ENCODE measurements at places on chromosomes 4 and X. TPM values are rescaled to one million over a fixed set of nuclear protein-coding genes. Genes with fewer than 3 reads are reported as not detected.

DNA sequence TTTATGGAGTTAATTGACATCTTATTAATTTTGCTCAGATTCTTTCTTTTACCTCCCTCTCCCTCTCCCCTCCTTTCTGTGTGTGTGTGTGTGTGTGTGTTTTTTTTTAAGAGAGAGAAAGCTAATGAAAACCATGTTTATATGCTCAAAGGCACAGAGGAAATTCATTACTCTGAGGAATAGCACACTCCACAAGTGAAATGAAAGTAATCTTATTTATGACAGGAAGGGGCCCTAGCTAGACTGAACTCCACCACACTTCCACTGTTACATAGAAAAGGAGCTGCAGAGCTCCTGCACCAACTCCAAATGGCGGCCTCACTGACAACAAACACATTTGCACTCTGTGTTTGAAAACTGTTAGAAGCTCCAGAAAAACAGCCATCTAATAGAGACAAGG, 150.6 kb downstream of the RASL11B start:
- DNase-seq: no peak

ANXA10 gene
- total RNA-seq: not detected

DNA sequence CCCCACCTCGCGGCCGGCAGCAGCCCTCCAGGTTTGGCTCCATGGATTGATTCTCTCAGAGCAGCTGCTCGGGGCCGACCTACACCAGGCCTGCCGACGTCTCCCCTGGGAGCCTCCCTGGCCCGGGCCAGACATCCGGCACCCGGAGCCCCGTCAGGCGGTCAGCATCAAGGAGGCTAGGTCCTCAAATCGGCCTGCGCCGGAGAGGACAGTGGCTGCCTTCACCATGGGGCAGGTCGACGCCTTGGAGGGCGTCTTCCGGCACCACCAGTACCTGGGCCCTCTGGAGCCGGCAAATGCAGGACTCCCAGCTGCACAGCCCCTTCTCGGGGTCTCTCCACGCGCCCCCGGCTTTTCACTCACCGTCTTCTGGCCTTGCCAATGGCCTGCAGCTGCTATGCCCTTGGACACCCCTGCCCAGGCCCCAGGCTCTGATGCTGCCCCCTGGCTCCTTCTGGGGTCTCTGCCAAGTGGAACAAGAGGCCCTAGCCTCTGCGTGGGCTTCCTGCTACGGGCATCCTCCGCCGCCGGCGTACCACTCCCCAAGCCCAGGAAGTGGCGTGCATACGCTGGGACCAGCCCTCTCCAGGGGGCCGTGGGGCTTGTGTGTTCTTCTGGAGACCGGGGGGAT, 341.8 kb downstream of the MAGEB5 start:
- no peak for DNase-seq

SLC10A3 gene
- total RNA-seq: 47.0 TPM

- no peak for DNase-seq
These were observed 58.1 kb downstream of the PHEX start for GRCh38 chrX:22090181-22090580.

DNA sequence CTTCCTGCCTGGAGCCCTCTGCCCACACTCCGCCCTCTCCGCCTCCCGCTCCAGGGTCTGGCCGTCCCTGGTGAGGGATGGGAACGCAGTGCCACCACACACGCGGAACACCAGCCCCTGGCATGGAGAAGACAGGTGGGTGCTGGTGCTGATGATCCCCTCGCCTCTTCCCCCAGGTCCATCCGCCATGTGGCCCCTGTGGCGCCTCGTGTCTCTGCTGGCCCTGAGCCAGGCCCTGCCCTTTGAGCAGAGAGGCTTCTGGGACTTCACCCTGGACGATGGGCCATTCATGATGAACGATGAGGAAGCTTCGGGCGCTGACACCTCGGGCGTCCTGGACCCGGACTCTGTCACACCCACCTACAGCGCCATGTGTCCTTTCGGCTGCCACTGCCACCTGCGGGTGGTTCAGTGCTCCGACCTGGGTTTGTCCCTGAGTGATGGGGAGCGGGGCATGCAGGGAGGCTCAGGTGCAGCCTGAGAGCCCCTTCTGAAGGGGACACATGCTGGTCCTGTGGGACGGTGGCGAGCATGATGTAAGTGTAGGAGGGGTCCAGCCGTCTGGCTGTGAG, 9.8 kb downstream of the BGN start:
- DNase-seq: no peak

DNA sequence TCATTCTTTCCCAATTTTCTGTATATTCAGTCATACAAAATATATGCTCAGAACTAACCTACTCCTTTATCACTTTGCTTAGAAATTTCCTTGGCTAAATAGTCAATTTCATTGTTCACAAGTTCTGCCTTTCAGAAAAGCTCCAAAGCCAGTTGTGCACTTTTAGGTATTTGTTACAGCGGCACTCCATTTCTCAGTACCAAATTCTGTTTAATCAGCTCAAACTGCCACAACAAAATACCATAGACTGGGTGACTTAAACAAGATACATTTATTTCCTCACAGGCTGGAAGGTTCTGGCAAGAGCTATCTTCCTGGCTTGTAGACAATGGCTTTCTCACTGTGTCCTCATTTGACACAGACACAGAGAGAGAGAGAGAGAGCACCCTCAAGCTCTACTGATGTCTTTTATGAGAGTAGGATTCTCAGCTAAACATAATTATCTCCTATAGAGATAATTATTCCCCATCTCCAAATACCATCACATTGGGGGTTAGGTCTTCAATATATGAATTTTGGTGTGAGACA, 188.8 kb upstream of the FSTL5 start:
- no peak for DNase-seq

IQSEC2 gene
- total RNA-seq: 8.2 TPM

- DNase-seq: peak; percentile 48
These were observed 158.8 kb downstream of the RBMX2 start for GRCh38 chrX:130560544-130560943.

GRCh38 chr4:105651884-105652283, 56.6 kb downstream of the INTS12 start:
- peak; percentile 76 for DNase-seq

ATRX gene
- total RNA-seq: 66.2 TPM

DNA sequence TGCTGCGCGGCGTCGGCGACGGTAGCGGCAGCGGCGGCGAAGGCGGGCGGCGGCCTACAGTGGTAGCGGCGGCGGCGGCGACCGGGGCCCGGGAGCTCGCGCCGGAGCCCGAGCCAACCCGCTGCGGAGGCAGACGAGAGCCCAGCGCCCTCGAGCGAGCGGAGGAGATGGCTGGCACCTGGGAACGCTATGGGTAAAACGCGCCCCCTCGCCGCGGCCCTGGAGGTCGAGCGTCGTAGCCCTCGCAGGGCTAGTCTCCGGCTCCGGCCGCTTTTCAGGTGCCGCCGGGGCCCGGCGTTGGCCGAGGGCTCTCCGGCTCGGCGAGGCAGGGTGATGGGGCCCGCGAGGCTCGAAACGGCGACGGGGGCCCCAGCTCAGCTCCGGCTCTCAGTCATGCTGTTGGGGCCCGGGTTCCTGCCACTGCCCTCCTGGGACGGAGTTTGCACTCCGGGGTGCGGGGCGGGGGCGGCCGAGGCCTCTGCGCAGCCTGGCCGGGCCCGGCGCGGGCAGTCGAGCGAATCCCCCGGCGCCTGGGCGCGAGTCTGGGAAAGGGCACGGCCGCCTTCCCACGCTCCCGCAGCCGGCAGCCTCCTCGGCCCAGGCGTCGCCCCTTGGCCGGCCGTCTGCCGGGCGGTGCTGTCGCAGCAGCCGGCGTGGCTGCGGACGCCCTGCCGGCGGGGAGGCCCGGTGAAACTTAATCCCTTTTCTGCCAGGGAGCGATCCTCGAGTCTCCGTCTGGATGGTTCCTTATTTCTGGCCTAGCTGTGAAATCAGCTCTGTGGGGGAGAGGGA, 768 bp downstream of the MID2 start:
- no peak for DNase-seq

- DNase-seq: peak; percentile 95
These were observed 217.0 kb downstream of the BMPR1B start for GRCh38 chr4:94974773-94975172.

DNA sequence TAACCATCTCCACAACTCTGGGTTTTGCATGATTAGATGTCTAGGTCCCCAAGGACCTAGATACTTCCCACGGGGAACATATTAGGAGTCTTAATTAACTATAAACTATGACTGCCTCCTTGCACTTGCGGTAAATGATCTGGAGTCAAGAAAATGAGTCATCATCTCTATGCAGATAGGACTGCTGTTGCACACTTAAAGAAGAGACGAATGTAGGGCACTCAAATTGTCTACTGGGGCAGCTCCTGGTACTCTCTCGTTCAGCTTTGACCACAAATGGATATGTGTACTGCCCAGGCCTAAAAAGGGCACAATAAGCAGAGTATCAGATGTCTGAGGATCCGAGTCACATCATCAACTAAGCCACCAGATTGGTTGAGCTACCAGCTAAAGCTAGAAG, 1783.4 kb upstream of the AGA start:
- no peak for DNase-seq

DNA sequence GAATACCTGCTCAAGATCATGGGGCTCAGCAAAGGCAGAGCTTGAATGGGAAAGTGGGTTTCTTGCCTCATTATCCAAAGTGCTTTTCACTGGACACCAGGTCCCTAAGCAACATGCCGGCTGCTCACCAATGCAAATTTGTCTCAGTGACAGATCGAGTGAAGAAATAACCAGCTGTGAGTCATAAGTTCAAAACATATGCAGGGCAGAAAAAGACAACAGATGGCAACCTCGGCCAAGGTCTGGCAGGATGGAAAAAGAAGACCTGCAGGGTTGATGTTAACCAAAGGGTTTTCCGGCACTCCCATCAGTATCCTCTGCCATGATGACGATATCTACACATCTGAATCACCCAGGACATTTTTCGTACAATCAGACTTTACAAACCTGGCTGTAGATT, 124.1 kb downstream of the AFAP1 start:
- peak; percentile 53 for DNase-seq

DNA sequence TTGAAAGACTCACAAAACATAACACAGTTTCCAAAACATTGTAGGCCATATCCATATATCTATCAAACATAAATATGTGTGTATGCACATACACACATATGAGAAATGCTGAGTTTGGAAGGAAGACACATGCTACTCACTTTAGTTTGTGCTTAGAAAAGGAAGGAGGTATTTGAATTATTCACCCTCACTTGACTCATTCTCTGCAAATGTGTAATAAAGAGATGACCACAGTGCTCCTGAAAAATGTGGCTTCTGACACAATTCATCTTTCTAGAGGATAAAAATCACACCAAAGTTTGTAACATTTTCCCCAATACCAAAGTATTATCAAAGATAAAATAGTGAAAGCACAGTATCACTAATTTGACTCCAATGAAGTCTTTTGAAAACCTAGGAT, 950.1 kb downstream of the FAT4 start:
- DNase-seq: peak; percentile 42

DNA sequence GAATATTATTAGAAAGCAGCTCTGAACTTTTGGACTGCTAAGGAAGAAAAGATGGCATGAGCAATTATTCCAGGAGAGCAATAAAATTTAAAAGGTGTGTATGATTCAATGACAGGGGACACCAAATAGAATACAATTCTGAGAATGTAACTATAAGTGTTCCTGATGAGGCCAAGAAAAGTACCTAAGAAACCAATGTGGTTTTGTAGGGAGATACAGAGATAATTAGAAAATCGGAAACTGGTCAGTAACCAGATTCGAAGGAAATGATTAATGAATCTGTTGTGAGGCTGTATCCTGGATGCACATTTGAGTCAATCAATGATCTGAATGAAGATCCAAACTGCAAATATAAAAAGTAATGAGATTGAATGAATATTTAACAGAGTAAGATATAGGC, 6.0 kb downstream of the NOA1 start:
- DNase-seq: no peak

FAM3A gene
- 16.5 TPM for total RNA-seq

GLRA2 gene
- total RNA-seq: 0.10 TPM

Data from renal cortical epithelial cell (primary cell).